Stimulated activated CD8-positive, alpha-beta memory T cell treated with anti-CD3 and anti-CD28 coated beads, Interleukin-4, amount 100 ng/mL, for 48 hours (primary cell): ENCODE measurements at places on chromosomes 4 and X.

- no peak for DNase-seq
Observed at GRCh38 chrX:964831-965416, 247.5 kb downstream of the CRLF2 start.

DNA sequence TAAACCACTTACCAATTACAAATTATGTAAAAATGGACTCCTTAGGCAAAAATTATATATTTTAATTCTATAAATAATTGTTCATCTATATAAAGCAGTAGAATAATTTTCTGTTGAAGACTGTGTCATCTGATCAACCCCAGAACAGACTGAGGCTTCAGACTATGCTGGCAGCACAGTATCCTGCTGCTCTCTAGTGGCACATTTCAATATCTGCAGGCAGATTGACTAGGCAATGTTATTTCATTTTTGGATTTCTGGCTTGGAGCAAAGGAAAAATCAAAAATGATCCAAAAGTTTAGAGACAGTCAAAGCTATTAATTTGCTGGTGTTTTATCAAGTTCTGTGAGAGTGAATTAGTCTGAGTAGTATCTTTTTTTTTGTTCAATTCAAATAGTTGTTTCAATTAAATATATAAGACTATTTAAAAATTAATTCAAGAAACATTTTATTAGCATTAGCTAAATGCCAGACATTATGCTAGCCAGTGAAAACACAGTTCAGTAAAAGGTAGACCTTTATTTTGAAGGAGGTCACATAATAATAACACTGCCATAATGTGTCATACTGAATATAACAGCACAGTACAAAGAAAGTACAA, 21.3 kb upstream of the SULT1E1 start:
- DNase-seq: peak; percentile 29

DNA sequence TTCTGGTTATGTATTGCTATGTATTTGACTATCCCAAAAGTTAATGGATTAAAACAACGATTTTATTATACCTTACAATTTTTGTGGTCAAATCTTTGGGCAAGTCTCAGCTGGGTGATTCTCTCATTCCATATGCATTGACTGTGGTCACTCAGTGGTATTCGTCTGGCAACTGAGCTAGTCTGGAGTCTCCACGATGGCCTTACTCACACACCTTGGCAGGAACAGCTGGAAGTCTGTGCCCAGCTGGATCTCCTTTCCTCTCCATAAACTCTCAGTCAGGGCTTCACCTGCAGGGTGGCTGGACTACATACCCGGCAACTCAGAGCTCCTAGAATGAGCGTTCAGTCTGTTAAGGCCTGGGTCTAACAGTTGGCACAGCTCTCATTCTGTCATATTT, 141.1 kb upstream of the WDFY3 start:
- DNase-seq: no peak

DNA sequence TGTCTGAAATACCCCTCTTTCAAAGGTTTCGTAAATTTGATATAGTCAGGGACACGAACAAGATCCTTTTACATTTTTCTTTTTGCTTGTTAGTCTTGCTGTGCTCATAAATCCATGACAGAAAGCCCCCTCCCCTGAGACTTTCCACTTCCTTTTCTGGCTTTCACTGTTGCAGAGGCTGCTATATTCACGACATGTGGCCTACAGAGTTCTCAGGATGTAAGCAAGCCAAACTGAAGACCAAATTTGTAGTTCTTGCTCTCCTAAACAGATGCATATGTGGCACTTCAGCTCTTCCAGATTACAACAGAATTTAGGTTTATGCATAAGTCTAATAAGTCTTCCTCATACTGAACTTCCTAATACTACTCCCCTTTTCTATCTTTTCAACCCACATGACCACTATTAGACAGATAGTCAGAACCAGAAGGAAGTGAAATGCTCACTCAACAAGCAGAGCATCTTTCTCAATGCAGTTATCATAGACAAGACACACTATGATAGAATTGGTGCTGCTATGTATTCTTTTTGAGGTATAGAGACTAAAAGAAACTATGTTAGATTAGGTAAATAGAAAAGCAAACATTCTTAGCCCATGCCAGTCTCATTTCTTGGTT, 15.0 kb downstream of the BTK start:
- DNase-seq: no peak

DNA sequence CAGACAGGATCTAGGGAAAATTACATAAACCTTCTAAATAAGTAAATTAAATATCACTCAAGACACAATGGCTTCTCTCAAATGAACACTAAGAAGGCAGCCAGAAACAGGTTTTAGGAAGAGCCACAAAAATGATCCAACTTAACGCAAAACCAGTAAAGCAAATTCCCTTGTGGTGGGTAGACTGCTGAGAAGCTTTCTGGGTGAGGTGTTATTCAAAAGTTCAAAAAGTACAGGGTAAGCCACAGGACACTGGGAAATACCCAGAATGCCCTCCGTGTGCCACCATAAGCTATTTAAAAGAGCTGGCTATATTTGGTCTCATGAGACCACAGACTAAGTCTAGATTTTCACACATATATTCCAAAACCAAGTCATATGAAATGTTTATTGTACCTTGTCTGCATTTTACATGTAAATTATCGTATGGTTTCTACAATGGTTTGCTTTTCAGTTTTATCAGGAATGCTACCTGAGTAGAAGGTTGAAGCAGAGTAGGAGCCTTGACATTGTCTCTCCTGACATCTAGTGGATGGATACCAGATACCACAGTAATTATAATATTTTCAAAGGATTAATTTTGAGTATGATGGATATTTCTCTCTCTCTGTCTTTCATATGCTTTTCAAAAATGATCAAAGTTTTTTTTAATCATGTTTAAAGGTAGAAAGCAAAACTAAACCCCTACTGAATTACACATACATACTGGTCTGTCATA, 109.3 kb upstream of the KLHL13 start:
- no peak for DNase-seq
